ENCODE measurements at places on chromosomes 1 and 21. TPM values are rescaled to one million over a fixed set of nuclear protein-coding genes. Genes with fewer than 3 reads are reported as not detected.

TRNP1 gene
- 1.7 TPM for total RNA-seq

AK5 gene
- total RNA-seq: not detected

SELL gene
- total RNA-seq: 11.9 TPM

OR2G6 gene
- total RNA-seq: not detected

ATP1A4 gene
- not detected for total RNA-seq

LSS gene
- 60.6 TPM for total RNA-seq

CXADR gene
- 2.3 TPM for total RNA-seq

CCDC27 gene
- not detected for total RNA-seq

SPATA6 gene
- 20.4 TPM for total RNA-seq

TFAP2E gene
- total RNA-seq: 7.0 TPM

CGN gene
- 21.4 TPM for total RNA-seq

NBPF11 gene
- total RNA-seq: 37.9 TPM

HLCS gene
- 12.5 TPM for total RNA-seq

SEMA4A gene
- total RNA-seq: 11.6 TPM

NASP gene
- total RNA-seq: 14.0 TPM

AQP10 gene
- total RNA-seq: not detected

HSD3B2 gene
- total RNA-seq: not detected

CD247 gene
- total RNA-seq: 5.3 TPM

TAS1R1 gene
- not detected for total RNA-seq

KRTAP6-1 gene
- total RNA-seq: not detected

PCAT6 gene
- total RNA-seq: not detected

CD84 gene
- 7.6 TPM for total RNA-seq

LAMC1 gene
- 355 TPM for total RNA-seq

RPE65 gene
- 0.43 TPM for total RNA-seq

MTMR11 gene
- total RNA-seq: 22.2 TPM

ZNF683 gene
- not detected for total RNA-seq

SOD1 gene
- 219 TPM for total RNA-seq

RGS13 gene
- total RNA-seq: 1.4 TPM

OR10Z1 gene
- not detected for total RNA-seq

CNST gene
- 16.5 TPM for total RNA-seq

BCAN gene
- total RNA-seq: not detected

ANKRD34A gene
- not detected for total RNA-seq

OR6N2 gene
- not detected for total RNA-seq

FLG2 gene
- total RNA-seq: not detected

ELAPOR1 gene
- 84.3 TPM for total RNA-seq

CA14 gene
- total RNA-seq: 1.1 TPM

ST3GAL3 gene
- 19.3 TPM for total RNA-seq

MAP10 gene
- total RNA-seq: not detected

VHLL gene
- total RNA-seq: not detected

HLX gene
- total RNA-seq: 0.43 TPM

F5 gene
- 4.8 TPM for total RNA-seq

Data from stomach (tissue), 19 donors.